Stimulated activated CD4-positive, alpha-beta T cell treated with anti-CD3 and anti-CD28 coated beads, Interleukin-15, amount 100 ng/mL, for 1 hour (primary cell): ENCODE measurements at places on chromosomes 16 and 17.

GRCh38 chr16:15986261-15986660, 36.8 kb downstream of the ABCC1 start:
- DNase-seq, result no peak

DNA sequence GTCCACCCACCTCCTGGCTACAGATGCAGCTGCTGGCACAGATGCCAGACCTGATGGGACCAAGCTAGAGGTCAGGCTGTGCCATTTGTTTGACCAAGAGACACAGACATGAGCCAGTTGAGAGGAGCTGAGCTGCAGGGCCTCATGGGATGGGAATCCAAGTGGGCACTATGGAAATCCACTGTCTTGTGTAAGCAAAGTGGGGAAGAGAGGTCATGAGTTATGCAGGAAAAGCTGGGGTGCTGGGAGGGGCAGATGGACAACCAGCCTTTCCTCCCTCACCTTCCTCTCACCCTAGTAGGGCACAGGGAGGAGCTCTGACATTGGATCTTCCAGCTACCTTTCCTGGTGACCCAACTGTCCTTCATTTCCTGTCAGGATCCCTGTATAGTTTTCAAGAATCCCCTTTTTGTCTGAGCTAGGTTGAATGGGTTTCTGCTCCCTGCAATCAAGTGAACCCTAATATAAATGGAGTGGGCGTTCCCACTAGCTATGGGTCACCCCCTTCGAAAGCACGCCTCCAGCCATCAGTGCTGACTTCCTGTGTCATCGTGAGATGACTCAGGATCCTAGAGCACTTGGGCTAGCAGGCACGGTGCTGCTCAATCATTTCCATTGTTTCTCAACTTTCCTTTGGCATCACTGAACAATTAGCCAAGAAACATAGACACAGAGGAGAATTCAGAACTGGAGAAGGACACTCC, 13.6 kb downstream of the ATPAF2 start:
- no peak for DNase-seq

DNA sequence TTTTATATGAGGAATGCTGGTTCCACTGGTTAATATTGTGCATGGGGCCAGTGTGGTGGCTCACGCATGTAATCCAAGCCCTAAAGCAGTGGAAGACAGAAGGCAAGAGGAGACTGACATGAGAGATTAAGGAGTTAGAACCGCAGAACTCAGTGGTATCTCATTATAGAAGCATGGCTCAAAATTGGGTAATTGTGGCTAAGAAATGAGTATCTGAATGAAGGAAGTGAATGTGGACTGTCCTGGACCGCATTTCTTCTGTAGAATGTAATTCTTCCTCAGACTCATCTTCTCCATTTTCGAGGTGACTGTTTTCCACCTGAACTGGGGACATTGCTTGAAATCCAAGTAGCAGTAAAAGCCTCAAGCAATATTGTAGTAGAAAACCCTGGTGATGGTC, 42.6 kb upstream of the CDR2 start:
- DNase-seq, result no peak

- DNase-seq, result no peak
Observed at GRCh38 chr17:31684901-31685300, 174.1 kb downstream of the COPRS start.

GRCh38 chr17:41813152-41813680, 412 bp downstream of the FKBP10 start:
- no peak for DNase-seq

DNA sequence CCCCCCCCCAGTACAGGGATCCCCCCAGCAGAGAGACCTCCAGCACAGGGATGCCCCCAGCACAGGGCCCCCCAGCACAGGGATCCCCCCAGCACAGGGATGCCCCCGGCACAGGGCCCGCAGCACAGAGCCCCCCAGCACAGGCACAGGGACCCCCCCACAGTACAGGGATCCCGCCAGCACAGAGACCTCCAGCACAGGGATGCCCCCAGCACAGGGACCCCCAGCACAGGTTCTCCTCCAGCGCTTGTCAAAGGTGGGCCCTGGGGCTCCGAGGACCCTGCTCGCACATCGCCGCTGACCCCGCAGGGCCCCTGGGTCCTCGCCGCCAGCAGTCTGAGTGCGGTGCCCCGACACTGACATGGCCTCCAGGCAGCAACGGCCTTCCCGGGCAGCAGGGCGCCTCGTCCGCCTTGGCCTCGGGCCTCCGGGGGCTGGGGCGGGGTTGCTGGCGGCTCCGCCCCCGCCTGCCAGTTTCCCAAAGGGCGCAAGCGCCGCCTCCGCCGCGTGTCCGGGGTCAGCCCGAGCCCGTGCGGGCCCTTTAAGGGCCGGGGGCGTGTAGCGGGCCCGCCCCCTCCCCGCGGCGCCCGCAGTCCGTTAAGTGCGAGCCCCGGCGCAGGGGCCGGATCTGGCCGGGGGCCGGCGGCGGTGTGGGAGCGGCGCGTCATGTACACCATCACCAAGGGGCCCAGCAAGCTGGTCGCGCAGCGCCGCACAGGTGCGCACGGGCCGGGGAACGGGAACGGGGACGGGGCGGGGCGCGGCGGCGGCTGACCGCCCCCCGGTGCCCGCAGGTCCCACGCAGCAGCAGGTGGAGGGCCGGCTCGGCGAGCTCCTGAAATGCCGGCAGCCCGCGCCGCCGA, at the start of gene MCRIP2:
Gene MCRIP2, plus strand, starts transcription at position 503 of the 863 bp plus-strand sequence. Its CDS starts 164 bp downstream, at position 667.
- DNase-seq, result peak; percentile 29

- DNase-seq, result no peak
Observed at GRCh38 chr16:15643946-15644250, 944 bp upstream of the MARF1 start.

- no peak for DNase-seq
Observed at GRCh38 chr17:55926276-55926990, 175.6 kb downstream of the PCTP start.
